Stimulated activated CD8-positive, alpha-beta memory T cell treated with anti-CD3 and anti-CD28 coated beads, Interleukin-4, amount 100 ng/mL, for 1 hour (primary cell): ENCODE measurements at places on chromosomes 12 and 14.

DNA sequence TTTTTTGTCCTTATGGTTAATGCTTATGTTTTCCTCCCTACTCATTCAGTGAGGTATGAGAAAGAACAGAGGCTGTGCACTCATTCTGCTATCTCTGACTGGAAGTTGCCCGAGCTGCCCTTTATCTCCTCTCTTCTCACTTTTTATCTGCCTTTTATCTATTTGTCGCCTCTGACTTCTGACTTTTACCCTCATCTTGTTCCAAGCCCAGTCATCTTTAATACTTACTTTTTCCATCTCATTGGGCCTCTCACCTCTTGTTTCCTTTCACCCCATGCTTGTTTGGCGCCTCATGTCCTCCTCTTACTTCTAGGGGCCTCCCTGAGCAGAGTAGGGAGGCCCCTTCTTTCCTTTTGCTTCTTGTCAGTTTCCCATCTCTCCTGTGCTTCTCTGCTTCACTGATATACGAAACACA, 50.7 kb downstream of the DIP2B start:
- no peak for DNase-seq

GRCh38 chr14:58055497-58056010, 96.5 kb downstream of the ARMH4 start:
- DNase-seq, result no peak

GRCh38 chr12:63888908-63889635, 44.6 kb downstream of the SRGAP1 start:
- no peak for DNase-seq

DNA sequence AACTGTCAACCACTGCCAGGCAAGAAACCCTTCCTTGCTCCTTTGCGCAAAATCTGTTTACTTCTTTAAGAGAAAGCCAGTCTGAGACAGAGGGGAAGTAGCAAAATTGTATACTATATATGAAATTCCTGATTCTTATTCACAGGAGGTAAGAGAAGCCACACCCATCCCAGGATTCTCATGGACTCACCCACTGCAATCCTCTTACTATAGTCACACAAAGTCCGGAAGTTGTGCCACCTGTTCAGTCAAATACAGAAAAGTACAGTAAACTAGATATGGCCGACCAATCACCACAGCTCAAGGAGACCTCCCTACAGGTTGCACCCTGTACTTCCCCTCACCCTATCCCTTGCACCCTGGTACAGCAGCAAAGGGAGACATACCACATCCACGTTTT, 2.9 kb downstream of the PRMT5 start:
- DNase-seq, result no peak

DNA sequence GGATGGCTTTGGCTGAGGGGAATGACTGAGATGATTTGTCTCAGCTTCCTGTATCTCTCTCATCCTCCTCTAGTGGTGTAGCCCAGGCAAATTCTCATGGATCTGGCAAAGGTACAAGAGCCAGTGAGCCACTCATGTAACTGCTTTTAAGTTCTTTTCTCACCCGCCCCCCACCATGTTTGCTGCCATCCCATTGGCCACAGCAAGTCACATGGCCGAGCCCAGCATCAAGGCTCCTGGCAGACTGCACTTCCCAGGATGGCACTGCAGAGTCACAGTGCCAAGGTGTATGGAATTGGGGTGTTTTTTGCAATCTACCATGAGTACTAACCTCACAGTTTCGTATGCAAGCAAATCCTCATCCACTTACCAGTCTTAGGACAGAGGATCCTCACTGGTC, 50.9 kb downstream of the CHST11 start:
- DNase-seq, result no peak

- DNase-seq, result no peak
Observed at GRCh38 chr14:61532123-61532505, 163.2 kb upstream of the HIF1A start.

- DNase-seq, result no peak
Observed at GRCh38 chr14:38420048-38420447, 164.2 kb upstream of the CLEC14A start.

DNA sequence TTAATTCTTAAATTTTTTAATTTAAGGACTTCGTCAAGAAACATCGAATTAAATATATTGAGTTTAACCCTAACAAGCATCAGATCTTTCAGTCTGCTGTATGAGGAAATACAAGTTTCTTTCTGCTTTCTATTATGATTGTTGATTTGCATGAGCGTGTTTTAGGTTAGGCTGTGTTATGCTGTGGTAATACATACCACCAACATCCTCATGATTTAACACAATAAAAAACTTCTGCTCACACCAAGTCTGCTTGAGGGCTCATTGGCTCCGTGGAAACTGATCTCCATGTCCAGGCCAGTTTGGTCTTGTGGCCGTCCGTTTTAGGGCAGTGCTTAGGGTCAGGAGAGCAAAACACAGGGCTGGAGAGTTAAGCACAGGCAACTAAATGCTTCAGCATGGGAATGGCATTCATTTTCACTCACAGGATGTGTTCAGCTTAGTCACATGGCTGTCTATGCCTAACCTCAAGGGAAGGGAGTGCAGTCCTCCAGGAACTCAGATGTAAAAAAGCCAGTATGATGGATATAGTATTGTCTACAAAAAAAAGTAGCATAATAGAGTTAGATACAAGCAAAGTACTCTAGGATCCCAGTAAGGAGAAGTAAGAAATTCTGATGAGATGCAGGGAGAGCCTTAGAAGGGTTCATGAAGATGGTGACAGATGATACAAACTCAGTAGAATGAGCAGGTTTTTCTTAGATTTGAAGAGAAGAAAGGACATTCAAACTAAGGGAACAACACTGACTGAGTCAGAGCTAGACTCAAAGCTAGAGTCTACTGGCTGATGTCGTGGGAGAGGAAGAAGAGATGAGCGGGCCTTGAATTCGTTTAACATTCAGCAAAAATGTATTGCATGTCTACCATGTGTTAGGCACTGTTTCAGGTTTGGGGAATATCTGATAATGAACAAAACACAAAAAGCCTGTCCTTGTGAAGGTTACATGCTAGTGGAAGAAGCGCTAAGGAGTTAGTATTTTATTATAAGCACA, 16.3 kb downstream of the MARK3 start:
- no peak for DNase-seq

DNA sequence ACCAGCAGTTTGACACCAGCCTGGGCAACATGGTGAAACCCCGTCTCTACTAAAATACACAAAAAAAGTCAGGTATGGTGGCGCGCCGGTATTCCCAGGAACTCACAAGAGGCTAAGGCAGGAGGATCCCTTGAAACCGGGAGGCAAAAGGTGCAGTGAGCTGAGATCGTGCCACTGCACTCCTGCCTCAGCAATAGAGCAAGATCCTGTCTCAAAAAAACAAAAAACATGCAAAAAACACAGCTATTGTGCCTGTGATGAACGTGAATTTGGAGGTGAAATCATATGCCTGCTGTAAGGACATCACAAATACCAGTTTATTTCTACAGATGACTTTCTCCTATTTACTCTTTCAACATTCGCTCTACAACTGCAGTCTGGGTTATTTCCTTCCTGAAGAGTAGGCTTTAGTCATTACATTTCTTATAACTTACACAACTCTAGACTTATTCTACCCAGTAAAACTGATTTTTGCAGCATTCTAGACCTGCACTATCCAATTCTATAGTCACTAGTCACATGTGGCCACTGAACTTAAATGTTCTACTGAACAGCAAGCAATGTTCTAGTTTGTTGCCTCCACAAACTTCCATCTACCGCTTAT, 48.3 kb downstream of the HNRNPC start:
- no peak for DNase-seq
